Esophagus squamous epithelium (tissue), 5 donors: ENCODE measurements at places on chromosomes 12 and 14.

GRCh38 chr12:30514666-30515065, 181.0 kb downstream of the IPO8 start:
- DNase-seq: no peak

DNA sequence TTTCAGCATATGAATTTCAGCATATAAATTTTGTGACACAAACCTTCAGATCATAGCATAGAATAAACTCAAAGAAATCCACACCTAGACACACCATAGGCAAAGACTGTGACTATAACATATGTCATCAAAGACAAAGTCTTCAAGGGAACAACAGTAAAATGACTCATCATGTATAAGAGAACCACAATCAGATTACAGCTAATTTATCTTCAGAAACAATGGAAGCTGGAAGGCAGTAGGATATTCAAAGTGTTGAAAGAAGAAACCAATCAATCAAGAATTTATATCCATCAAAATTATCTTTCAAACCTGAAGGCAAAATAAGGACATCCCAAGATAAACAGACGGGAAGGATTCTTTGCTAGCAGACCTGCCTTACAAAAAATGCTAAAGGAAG, 29.0 kb downstream of the DLK1 start:
- no peak for DNase-seq

GRCh38 chr14:70858641-70859040, 48.6 kb upstream of the PCNX1 start:
- DNase-seq: no peak

DNA sequence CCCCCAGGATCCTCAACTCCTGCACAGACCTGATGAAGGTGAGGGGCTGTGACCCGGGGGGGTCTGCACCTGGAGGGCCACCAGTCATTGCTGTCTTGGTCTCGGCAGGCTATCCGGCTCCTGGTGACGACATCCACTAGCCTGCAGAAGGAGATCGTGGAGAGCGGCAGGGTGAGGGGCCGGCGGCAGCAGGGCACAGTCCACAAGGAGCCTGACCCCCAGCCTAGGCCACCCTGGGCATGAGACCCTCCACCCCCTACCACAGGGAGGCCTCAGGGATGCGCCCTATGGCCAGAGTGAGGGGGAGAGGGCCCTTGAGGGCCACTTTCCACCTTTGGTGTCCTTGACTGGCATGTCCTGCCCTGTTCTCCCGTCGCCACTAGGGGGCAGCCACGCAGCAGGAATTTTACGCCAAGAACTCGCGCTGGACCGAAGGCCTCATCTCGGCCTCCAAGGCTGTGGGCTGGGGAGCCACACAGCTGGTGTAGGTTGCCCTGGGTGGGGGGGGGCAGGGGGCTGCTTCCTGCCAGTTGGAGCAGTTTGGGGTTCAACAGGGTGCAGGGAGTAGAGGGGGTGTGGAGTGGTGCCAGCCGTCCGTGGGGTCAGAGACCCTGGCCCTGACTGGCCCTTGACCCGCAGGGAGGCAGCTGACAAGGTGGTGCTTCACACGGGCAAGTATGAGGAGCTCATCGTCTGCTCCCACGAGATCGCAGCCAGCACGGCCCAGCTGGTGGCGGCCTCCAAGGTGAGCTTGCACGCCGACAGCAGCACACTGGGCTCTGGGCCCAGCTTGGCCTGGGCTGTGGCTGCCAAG, 25.0 kb downstream of the HIP1R start:
- no peak for DNase-seq

- no peak for DNase-seq
Measured at GRCh38 chr14:101925152-101925551, 39.2 kb upstream of the DYNC1H1 start.

DNA sequence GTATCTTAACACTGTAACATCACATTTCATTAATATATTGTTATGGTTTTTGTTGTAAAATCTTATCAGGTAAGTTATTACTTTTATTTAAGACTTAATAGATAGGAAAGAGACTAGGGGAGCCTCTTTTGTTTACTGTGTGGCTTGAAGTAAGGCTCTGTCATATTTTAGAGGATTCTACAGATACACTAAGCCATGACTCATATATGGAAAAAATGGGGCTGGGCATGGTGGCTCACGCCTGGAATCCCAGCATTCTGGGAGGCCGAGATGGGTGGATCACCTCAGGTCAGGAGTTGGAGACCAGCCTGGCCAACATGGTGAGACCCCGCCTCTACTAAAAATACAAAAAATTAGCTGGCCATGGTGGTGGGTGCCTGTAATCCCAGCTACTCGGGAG, 23.6 kb upstream of the NPFF start:
- no peak for DNase-seq
